CD4-positive, CD25-positive, alpha-beta regulatory T cell (primary cell): ENCODE measurements at places on chromosomes 16 and 17.

DNA sequence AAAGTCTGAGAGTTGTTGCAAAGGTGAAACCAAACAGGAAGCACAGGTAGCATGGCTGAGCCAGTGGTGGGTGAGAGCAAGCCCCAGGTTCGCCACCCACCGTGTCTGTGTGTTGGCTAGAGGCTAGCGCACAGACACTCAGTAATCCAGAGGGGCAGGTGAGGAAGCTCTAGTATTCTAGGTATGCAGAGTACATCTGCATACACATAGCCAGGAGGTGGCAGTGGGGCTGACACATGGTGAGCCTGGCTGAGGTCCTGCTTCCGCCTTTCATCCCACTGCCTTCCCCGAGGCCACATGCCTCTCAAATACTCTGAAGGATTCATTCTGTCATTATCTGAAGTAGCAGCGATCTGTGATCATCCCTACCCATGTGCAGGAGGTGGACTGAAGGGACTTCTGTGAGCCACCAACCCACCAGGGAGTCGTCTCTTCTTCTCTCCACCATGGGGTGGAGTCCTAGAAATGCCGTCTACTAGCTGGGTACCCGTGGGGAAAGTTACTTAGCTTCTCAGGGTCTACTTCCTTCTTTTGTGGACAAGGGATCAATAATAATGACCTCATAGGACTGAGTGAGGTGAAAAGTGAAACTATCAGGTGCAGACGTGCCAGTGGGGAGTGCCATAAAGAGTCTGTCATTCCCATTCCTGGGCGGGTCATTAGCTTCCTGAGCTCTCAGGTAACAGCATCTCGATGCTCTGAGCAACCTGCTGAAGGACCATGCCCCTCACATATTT lies 36.0 kb upstream of the ICAM2 start:
- peak; percentile 14 for DNase-seq

- no peak for DNase-seq
Observed at GRCh38 chr17:77802333-77802615, 156.2 kb upstream of the TNRC6C start.

DNA sequence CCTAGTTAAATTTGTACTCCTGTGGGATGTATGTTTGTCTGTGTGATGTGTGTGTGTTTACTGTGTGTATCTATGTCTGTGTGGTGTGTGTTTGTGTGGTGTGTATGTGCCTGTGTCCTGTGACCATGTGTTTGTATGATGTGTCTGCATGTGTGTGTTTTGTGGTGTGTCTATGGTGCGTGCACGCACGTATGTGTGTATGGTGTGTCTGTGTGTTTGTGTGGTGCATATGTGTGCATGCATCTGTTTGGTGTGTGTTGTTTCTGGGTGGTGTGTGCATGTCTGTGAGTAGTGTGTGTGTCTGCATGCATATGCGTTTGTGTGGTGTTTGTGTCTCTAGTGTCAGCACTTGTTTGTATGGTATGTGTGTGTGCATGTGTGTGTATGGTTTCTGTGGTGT lies 174.2 kb upstream of the RBFOX1 start:
- no peak for DNase-seq

- DNase-seq: peak; percentile 56
Observed at GRCh38 chr17:44222112-44222869, 2.8 kb upstream of the UBTF start.

GRCh38 chr16:85897382-85897781 lies 1.6 kb upstream of the IRF8 start:
- no peak for DNase-seq

DNA sequence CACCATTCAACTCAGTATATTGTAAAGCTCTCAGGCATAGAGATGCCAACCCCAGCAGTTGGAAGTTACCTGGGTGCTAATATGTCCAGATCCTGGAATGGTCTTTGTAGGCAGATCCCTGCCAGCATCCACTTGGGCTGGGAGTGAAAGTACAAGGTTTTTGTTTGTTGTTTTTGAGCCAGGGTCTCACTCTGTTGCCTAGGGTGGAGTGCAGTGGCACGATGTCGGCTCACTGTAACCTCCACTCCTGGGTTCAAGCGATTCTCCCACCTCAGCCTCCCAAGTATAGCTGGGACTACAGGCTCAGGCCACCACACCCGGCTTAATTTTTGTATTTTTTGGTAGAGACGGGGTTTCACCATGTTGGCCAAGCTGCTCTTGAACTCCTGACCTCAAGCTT lies 177.6 kb downstream of the IRF8 start:
- no peak for DNase-seq

DNA sequence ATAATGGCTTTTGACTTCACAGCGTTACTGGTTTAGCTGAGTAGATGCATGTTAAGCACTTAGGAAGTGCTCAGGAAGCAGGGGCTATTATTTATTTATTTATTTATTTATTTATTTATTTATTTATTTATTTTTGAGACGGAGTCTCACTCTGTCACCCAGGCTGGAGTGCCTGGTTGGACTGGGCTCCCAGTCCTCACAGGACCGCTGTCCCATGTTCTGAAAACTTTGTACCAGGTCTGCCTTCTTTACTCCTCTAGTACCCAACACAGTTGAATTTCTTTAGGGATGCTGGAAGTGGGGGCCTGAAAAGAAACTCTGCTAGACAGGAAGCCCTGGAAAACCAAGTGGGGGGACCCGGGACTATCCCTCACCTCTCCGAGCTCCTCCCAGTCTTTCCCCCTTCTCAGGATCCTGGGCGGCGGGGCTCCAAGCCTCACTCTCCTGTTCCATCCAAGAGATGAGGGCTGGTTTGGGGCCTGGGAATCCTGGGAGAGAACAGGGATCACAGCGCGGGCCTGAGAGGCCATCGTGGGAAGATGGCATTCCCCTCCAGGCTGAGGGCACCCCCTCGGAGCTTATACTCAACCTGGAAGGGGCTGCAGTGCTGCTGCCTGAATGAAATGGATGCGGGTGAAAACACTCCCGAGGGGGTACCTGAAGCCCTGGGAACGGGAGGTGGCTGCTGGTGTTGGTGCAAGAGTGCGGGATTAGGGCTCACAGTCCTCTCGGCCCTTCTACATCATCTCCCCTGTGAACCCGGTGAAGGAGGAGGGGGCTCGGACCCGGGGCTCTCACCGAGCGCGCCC lies 674 bp downstream of the ZNF688 start:
- DNase-seq: no peak

DNA sequence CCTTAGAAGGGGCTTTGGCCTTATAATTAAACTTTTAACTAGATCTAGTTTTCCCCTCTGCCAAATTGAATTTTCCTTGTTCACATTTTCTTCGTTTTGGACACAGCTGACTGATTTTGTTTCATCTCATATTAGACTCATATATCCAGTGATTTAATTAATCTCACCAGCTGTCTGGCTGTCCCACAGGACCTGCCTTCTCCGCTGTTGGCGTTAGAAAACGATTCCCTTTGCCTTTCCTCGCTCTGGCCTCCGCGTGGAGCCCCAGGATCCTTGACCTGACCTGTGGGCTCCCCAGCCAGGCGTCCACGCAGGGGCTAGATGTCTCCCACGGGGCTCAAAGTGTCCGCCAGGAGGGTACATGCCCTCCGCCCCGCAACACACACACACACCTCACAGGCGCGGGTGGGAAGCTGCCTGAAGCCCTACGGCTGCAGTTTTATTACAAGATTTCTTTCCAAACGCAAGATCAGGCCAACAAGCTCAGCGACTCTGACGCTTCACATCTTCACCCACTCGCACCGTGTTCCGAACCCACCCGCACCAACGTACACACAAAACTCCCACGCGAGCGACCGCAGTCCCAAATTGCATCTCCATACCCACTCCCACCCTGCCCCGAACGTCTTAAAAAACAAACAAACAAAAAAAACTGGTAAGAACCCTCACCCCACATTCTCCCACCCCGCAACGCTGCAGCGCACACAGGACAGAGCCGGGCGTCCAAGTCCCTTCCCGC lies 1.1 kb downstream of the RPRML start:
- DNase-seq: no peak

GRCh38 chr16:52312716-52313115 lies 234.2 kb downstream of the TOX3 start:
- DNase-seq: no peak

- DNase-seq: no peak
Observed at GRCh38 chr16:84663433-84664101, 15.3 kb downstream of the KLHL36 start.

DNA sequence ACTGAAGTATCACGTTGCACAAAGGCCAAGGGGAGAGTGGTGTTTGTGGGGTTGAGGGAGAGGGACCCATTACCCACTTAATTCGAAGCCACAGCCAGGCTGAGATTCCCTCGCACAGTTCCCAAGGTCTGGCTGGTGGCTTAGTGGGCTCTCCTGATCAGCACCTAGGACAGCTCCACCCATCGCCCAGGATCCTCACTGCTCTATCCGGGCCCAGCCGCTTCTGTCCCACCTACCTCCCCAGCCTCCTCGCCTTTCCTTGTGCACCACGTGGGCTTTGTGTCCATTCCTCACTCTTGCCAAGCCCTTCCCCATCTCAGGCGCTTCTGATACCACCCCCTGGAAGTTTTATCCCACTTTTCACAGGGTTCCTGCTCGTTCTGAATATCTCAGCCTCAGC lies 163.5 kb downstream of the CCT6B start:
- no peak for DNase-seq

DNA sequence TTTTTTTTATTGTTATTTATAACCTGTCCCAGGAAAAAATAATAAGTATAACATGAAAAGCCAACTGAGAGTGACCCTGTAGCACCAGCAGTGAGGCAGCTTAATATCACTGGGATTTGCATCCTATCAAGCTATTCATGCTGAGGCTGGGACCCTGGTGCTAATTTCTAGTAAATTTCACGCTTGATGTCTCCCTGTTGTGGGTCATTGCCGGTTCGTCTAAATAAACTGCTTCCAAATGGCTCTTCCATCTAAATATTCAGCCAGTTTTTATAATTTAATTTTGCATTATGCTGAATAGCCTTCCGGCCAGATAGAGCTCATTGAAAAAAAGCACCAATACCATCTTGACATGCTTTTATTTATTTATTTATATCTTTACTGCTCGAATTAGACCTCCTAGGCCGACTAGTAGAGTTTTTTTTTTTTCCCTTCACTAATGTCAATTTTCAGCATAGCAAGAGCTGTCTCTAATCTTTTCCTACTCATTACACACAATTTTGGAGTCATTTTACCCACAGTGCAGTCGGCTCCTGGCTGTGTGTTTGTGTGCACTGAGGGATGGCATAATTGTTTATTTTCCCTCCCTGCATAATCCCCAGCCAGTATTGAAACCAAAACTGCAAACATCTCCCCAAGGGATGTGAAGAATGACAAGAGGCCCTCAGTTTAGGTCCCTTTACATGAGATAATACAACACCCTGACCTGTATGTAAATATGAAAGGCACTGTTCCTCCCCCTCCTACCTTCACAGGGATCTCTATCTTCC lies 168.8 kb downstream of the AATF start:
- no peak for DNase-seq

DNA sequence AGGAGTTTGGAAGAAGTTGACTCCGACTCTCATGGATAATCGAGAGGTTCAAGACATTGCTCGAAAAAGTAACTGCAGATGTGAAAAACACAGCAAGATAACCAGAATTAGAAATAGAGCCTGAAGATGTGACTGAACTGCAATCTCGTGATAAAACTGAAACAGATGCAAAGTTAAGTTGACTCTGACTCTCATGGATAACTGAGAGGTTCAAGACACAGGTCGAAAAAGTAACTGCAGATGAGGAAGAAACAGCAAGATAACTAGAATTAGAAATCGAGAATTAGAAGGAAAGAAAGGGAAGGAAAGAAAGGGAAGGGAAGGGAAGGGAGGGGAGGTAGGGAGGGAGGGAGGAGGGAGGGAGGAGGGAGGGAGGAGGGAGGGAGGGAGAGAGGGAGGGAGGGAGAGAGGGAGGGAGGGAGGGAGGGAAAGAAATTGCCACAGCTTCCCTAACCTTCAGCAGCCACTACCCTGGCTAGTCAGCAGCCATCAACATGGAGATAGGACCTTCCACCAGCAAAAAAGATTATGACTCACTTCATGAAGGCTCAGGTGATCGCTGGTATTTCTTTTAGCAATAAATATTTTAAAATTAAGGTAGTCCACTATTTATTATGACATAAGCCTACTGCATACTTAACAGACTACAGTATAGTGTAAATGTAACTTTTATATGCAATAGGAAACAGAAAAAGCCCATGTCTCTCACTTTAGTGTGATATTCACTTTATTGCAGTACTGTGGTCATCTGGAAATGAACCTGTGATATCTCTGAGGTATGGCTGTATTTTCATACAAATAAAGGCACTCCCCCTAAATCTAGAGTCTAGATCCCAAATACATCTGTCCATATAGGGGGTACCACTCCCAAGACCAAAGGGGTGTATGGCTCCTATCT lies 68.3 kb downstream of the KANSL1 start:
- no peak for DNase-seq

DNA sequence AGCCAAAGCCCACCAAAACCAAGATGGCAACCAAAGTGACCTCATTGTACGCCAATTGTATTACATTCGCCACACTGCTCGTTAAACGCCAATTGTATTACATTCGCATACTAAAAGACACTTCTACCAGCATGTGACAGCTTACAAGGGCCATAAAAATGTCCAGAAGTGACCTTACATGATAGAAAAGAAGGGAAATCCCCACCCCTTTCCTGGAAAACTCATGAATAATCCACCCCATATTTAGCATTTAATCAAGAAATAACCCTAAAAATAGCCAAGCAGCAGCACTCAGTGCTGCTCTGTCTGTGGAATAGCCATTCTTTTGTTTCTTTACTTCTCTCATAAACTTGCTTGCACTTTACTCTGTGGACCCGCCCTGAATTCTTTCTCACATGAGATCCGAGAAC lies 25.7 kb downstream of the PSMD7 start:
- no peak for DNase-seq

DNA sequence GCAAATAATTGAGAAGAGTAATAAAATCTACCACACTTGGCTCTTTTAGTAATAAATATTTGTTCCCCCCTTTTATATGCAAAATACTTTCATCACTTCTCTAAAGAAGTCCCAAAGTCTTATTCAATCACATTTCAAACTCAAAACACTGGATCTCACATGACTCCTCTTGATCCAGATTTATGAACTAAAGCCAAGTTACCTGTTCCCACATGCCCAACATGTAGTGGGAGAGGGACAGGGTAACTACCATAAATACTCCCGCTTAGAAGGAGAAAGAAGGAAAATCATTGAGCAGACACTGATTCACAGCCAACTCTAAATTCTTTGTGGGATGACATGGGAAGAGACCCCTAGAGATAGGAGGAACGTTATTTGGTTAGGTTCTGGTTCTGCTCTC lies 64.9 kb upstream of the PMFBP1 start:
- DNase-seq: no peak

DNA sequence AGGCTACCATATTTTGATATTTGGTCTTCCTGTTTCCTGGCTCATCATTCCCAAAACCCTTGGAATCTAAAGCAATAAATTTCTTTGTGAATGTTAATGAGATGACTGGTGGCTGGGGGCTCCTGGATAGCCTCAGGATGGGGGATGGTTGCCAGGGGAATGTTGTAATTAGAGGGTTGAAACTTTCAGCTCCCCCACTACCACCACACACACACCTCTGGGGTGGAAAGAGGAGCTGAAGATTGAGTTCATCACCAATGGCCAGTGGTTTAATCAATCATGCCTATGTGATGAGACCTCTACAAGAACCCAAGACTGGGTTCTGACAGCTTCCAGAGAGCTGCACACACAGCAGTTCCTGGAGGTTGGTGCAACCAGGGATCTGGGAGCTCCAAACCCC lies 59.1 kb downstream of the HS3ST3A1 start:
- no peak for DNase-seq

- DNase-seq: no peak
Observed at GRCh38 chr16:89478576-89479221, 11.7 kb downstream of the ANKRD11 start.

- no peak for DNase-seq
Observed at GRCh38 chr17:66464921-66465320, 162.5 kb downstream of the PRKCA start.
